ENCODE measurements at places on chromosomes 1 and 21. TPM values are rescaled to one million over a fixed set of nuclear protein-coding genes. Genes with fewer than 3 reads are reported as not detected.
A peak's percentile ranks its signal among the peaks of the same experiment; 100 is the strongest.

TSTD1 gene
- total RNA-seq: 29.2 TPM

CYP4A22 gene
- total RNA-seq: not detected

DNA sequence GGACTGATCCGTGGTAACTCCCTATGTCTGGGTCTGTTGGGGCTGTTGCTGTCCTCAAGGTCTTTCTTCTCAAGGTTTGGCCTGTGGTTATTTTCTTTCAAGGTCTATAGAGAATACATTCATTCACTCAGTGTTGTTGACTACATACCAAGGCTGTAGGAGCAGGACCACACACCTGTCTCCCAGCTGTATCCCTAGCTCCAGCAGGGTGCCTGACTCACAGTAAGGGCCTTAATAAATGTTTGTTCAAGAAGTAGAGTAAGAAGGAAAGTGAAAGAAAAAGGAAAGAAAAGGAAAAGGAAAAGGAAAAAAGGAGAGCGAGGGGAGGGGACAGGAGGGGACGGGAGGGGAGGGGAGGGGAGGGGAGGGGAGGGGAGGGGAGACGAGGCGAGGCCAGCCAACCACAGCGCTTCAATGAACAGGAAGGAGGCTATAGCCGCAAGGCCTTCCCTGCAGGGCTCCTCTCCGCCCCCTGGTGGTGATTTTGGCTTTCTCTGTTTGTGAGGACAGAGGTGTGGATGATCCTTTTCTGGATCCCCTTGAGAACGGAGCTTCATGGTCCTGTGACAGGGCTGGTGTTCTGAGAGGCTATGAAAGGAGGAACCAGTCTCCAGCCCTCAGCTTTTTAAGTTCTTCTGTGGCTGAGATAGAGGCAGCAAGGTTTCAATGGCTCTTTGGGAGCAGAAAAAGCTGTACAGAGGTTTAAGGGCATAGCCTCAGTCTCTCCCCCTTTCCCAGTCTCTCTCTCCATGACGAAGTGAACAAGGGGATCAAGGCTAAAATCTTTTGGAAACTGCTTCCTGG is 30.6 kb upstream of the LCE5A start:
- DNase-seq: peak; percentile 72
- no peaks in the 10 kb centered on the region for H3K36me3 ChIP-seq
- H3K4me1 ChIP-seq: no peaks in the 10 kb centered on the region
- no peaks in the 10 kb centered on the region for H3K27me3 ChIP-seq
- H3K4me3 ChIP-seq: no peak overlapping the region
- no peak overlapping the region for H3K27ac ChIP-seq

GRCh38 chr1:7893529-7894180 is 40.8 kb upstream of the UTS2 start:
- H3K4me1 ChIP-seq: no peaks in the 10 kb centered on the region
- no peak for DNase-seq
- H3K36me3 ChIP-seq: no peaks in the 10 kb centered on the region

ZBED6 gene
- total RNA-seq: 20.2 TPM

DNA sequence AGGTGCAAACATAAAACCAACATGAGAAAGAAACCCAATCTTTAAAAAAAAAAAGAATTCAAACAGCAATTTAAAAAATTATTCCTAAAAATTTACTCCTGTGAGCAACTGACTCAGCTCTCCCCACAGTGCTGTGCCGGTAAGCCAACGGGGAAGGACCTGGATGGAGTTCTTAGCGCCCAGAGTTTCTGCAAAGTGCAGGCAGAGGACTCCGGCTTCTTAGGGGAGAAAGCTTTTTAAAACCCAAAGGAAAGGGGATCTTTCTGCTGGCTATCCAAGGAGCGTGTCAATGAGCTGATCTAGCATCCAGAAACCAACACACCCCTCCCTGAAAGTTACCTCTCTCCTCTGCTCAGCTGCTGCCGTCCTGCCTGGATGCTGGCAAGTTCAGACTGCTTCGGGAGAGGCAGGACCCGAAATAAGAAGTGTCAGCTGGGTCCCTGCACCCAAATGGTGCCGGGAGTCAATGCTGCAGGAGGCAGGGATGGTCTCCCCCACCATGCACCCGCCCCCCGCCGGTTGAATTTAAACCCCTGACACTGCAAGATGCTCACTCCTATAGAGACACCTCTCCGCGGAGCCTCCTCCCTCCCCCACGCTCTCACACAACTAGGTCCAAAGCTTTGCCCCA is 32.2 kb upstream of the H6PD start:
- no peak overlapping the region for H3K4me3 ChIP-seq
- no peaks in the 10 kb centered on the region for H3K4me1 ChIP-seq
- no peak overlapping the region for H3K27ac ChIP-seq
- DNase-seq: no peak

All from pancreas (tissue), 10 donors.